ENCODE measurements at places on chromosomes 7 and 10.

DNA sequence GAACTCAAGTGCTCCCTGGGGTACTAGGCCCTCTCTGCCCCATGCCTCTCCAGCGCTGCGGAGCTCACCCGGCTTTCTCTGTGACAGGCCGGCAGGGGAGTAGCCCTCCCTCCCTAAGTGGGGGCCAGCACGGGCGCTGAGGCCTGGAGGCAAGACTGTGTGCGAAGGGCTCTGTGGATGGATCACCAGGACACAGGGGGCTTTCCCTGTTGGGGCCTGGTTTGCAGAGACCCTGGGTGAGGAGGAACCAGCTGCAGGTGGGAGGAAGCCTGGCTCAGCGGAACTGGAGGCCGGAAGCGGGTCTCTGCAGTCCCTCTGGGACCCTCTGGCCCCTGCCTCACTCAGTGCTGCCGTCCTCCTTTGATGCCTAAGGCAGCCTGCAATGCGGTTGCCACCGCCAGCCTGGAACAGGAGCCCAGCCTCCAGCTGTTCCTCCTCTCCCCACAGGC is 106.0 kb downstream of the CYTH3 start:
- no peak for DNase-seq

GRCh38 chr10:47332371-47332770 is 10.1 kb downstream of the GDF2 start:
- no peak for DNase-seq

- no peak for DNase-seq
These were observed 96.3 kb upstream of the ANKRD1 start for GRCh38 chr10:91017198-91017597.

- no peak for DNase-seq
These were observed 60.5 kb downstream of the PWWP2B start for GRCh38 chr10:132457328-132458070.

DNA sequence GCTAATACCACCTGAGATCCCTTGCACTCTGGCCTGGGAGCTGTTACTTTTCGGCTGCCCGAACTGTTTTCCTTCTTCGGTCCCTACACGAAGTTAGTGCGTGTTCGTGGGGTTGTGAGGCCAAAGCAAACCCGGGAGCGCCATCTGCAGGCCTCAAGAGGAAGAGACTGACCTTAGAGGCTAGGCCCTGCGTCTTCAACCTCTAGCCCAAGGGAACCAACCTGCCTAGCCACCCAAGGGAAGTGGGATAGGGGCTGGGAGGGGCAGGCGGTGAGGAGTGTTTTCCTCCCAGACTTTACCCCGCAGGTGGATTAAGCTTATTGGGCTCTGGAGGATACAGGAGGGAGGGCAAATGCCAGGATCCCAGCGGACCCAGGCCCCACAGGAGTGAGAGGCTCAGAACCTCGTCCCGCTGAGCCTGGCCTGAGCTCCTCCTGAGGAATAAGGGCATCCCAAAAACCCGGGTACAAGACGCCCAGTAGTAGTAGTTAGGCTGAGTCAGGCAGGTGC is 1.7 kb upstream of the PAX2 start:
- DNase-seq = peak; percentile 86

GRCh38 chr7:77157446-77157845 is 35.0 kb downstream of the CCDC146 start:
- DNase-seq = no peak

DNA sequence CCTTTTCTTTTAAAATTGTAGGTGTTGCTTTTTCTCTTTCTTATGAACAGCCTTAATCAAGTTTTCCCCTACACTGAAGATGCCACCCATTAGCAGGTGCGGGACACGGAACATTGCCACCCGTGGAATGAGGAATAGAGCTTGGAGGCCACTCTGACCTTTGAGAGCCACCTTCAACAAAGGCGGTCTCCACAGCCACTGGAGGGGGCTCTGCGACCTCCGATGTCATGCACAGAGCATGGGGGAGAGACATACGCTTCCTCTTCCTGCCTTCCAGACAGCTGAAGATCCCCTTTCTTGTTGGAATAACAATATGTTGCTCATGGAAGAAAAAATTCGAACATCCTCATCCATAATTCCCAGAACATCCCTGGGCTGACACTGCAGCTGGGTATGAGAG is 39.1 kb downstream of the ADARB2 start:
- DNase-seq = no peak

DNA sequence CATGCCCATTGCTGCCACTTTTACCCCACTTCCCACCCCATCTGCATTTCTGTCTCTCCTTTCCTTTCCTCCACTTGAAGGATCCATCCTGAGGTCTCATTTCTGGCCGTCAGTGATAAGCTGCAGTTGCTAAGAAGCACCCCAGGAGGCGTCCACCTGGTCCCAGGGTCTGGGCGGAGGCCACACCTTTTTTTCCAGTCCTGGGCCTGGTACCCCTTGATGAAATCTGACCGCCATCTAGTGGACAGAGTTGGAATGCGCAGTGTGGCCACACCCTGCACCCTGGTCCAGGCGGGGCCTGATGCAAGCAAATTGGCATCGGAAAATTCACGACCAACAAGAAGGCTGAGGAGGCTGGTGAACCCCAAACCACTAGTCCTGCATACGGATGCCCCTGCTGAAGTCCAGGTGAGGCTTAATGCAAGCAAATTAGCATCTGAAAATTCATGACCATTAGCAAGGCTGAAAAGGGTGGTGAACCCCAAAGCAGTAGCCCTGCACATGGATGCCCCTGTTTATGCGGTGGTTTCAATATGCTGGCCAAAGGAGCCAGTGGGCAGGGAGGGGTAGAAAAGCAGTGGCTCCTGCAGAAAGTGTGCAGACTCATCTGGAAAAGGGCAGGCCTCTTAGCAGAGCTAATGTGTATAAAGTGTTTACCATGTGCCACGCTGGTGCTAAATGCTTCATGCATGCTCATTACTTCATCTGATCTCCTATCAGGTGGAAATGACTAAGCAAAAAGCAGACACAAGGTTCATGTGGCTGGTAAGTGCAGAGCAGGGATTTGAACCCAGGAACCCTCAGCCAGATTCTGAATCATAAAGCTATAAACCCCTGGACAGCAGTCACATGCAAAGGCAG is 43.2 kb downstream of the GPAM start:
- DNase-seq = peak; percentile 51

DNA sequence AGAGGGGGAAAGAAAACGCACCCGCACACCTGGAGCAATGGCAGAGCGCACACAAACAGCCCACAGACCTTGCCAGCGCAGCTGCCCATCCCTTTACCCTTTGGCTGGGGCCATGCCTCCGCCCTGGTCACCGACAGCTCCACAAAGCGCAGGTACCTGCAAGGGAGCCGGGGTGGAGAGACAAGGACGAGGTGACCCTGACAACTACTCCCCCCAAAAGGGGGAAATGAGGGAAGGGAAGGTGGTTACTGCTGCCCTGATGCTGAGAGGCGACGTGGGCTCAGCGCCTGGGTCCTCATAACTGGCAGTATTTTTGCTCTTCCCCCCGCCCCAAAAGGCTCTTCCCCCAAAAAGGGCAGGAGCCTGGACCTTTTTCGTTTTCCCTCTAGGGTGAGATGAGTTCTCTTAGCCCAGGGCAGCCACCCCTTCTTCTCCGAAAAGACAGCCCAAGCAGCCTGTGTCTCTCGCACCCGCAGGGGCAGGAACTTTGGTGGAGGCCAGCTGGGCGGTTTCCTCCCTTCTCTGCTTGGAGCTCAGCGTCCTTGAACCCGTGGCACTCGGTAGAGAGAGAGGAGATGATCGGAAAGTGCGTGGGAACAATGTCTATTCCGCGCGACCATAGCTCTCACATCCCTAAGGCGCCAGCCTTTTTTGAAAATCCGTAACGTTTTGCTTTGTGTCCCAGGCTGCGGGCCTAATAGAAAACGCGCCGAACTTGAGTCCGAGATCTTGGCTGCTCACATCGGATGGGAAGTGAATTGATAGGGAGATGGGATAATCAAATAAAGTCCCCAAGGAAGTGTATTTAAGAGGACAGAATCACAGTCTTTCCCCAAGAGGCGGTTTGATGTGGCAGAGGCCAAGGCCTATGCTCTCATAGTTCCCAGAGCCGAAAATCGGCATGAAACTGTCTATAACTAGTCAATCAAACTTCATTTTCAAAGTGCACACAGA is 1.0 kb downstream of the NKX2-3 start:
- no peak for DNase-seq
